ENCODE measurements at places on chromosomes 13 and 19.

- no peak for DNase-seq
Measured at GRCh38 chr13:98893371-98893770, 84.5 kb downstream of the DOCK9 start.

DNA sequence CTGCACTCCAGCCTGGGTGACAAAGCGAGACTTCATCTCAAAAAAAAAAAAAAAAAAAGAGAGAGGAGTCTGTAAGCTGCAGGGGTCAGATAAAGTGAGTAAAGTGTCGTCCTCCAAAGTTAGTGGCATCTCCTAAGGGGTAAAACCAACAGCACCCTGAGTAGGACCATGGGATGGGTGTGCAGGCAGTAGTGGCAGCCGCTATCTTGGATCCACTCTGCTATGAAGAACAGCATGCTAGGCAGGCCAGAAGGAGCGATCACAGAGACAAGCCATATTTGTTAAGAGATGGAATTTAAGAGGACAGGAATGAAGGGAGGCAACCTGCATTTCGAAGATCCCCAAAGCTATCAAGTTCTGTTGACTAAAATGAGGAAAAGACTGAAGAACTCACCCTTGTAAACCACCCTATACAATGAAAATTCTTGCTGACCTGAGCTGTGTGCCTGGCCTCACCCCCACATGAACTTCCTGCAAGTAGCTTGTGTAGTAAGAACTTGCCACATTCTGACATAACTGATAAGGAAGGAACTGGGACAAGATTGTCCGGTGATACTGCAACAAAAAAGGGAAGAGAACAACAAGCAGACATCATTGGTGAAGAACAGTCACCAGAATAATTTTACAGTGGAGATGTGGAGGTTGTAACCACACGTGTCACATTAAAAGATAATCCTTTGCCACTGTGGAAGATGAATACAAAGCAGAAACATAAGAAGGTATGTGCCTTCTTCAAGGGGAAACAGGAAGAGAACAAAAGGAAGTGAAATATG, 16.2 kb downstream of the DPY19L3 start:
- no peak for DNase-seq

DNA sequence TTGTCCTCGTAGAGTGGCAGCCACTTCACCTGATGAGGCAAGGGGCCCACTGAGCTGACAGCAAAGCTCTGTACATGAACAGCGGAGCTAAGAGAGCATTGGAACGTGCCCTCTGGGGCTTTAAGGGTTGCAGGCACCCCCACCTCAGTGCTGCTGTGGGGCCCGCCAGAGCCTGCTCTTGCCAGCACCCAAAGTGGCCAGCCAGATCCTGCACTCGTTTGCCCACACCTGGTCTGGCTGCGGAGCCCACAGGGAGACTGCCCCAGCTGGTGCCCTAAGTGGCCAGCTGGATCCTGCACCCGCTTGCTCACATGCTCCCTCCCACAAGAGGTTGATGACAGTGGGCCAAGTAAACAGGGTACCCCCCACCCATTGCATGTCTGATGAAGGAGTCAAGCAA, 783.4 kb upstream of the MIR17HG start:
- DNase-seq = no peak

GRCh38 chr13:41263261-41263971, at the start of gene MTRF1:
Gene MTRF1, minus strand, starts transcription at chr13:41263576. Its CDS starts 2,669 bp downstream, at chr13:41260907.
- peak; percentile 81 for DNase-seq

DNA sequence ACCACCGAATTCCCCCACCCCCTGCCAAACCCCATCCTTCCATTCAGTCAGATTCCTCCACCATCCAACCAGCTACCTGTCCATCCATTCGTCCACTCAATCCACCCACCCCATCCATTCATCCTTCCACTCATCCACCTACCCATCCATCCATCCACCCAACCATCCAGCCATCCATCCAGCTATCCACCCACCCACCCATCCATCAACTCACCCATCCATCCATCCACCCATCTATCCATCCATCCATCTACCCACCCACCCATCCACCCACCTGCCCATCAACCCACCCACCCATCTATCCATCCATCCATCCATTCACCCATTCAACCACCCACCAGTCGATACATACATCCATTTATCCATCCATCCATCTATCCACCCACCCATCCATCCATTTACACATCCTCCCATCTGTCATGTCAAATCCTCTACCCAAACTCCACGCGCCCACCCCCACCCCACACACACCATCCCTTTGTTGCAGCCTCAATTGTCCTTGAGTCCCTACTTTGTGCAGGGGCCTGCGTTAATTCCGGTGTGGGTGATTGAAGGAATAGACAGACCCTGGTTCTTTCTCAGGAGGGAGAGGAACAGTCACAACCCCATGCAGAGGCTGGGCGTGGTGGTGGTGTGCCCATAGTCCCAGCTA, 5.3 kb upstream of the SLC5A5 start:
- DNase-seq = no peak

GRCh38 chr19:55986487-55986886, at the start of gene NLRP5:
Gene NLRP5, plus strand, starts transcription at chr19:55986775.
- DNase-seq = no peak

- no peak for DNase-seq
Measured at GRCh38 chr13:49571299-49572240, 13.8 kb downstream of the RCBTB1 start.

- DNase-seq = peak; percentile 56
Measured at GRCh38 chr19:4007836-4008539, 452 bp downstream of the PIAS4 start.

DNA sequence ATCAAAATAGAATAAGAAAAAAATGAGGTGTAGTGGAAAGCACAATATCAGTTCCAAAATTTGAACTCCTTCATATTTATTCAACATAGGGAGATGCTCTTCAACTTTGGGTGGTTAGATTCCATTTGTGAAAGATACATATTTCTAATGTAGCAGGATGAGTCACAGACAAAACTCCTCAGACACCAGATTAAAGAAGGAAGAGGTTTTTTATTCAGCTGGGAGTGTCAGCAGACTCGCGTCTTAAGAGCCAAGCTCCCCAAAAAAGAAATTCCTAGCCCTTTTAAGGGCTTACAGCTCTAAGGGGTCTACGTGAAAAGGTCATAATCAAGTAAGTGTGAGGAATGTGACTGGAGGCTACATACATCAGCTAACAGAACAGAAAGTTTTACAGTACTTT, 6.8 kb upstream of the ZNF765 start:
- no peak for DNase-seq

GRCh38 chr13:110529522-110530311, 31.8 kb downstream of the RAB20 start:
- no peak for DNase-seq

DNA sequence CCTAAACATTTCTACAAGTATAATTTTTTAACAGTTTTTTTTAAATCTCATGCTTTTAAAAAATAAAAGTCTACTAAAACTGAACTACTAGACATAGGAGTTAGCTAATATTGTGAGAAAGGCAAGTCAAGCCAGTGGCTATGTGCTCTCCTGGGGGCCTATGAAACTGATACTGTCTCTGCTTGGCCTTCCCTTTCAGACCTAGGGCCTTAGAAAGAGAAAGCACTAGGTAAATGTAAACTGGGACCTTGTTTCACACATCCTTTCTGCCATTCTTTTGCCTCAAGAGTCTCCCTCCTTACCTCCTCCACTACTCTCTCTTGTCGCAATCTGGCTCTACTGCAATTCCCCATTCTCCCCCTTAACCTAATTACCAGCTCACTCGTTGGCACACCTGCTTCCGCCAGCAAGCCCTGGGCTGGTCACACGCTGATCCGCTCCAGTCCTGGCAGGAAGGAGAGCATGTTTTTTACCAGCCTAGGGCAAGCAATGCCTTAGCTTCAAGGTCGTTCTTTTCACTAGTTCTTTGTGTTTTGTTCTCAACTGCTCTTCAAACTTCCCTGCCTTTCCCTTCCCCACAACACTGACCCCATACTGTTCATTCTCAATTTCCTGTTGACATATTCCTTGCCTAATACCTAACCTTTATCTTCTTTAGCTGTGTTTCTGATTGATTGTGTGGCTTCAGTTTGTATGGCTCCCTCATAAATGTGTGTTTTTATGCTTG, 23.1 kb downstream of the TBC1D4 start:
- DNase-seq = no peak

GRCh38 chr19:52948025-52948770, 14.5 kb downstream of the ZNF816 start:
- DNase-seq = no peak

GRCh38 chr13:27962982-27963381, 6.1 kb downstream of the CDX2 start:
- no peak for DNase-seq

DNA sequence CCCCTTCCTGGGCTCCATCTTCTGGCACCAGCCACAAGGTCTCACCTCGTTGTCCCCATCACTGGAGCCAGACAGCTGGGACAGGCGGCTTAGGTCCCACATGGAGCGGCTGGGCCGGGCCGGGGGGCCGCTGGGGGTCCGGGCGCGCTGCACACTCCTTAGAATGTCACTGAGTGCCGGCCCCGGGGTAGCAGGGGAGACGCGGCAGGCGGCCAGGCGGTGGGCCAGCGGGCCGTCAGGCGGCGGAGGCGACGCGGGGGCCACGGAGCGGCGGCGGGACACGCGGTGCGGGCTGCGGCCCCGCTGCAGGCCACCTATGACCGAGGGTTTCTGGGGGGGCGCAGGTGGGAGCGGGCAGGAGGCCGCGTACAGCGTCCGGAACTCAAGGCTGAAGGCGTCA, 3.1 kb upstream of the SPACA4 start:
- DNase-seq = no peak

DNA sequence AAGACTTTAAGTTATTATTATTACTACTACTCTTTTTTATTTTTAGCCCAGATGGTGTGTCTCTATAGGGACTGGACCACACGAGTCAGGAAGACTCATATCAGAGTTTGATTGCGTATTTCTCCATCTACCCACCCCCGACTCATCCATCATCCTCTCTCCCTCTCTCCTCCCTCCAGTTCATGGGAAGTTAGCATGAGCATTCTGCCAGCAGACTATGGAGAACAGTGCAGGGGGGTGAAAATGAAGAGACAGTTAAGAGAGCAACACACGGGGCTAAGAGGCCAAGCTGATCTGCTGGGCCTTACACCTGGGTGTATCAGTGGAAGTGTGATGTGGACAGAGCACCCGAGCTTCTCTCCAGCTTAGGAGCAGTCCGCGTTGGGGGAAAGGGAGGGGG, 95.0 kb downstream of the UQCRFS1 start:
- no peak for DNase-seq

GRCh38 chr19:31450696-31451095, 101.5 kb upstream of the TSHZ3 start:
- no peak for DNase-seq

GRCh38 chr13:25169951-25170553, 2.0 kb downstream of the AMER2 start:
- DNase-seq = no peak

- peak; percentile 80 for DNase-seq
Measured at GRCh38 chr19:15222738-15223648, 9.3 kb downstream of the EPHX3 start.

DNA sequence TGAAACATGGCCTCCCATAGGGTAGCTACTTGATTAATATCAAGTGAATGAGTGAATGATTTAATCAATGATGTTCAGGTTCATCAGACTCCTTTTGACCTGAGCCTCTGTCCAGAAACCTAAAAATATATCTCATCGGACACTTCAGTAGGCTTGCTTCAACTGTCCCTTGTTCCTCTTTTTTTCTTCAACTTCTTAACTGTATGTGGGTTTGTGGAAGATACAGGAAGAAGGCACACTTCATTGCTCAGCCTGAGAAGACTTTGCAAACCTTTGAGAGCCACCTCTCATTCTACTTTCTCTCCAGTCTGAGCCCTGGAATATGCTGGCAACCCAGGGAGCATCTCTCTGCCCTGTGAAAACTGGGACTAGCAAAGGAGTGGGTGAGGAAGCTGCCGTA, 557.0 kb downstream of the FGF9 start:
- DNase-seq = no peak

DNA sequence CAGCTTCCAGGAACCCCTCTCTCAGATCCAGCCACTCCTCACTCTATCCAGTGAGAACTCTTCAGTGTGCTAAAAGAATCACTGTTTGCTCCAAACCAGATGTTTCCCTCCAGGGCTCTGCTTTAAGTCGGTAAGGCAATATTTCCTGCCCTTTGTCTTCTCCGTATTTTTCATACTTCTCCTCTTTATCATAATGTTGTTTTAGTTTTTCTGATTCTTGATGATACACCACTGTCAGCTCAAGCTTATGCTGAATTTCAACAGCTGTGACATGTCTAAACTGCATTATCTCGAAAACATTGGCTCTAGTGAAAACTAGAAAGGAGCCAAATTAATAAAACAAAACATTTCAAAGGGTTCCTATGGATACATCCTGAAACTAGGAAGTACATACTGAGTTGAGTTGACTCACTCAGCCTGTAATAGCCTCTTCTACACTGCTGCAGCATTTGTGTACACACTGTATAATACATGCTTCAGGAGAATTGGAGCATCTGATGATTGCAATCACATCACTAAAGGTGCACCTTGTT, 39.8 kb downstream of the GPR180 start:
- DNase-seq = no peak

DNA sequence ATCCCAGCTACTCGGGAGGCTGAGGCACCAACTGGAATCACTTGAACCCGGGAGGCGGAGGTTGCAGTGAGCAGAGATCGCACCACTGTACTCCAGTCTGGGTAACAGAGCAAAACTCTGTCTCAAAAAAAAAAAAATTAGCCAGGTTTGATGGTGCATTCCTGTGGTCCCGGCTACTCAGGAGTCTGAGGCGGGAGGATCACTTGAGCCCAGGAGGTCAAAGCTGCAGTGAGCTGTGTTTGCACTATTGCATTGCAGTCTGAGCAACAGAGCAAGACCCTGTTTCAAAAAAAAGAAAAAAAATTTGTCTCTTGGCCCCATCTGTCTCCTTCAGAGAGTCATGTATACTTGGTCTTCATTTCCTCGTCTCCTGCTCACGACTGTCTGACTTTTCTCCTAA, 1.6 kb downstream of the CCDC97 start:
- no peak for DNase-seq

GRCh38 chr13:29749401-29750182, 100.8 kb downstream of the UBL3 start:
- DNase-seq = no peak

GRCh38 chr13:91406619-91407018, 8.2 kb downstream of the GPC5 start:
- no peak for DNase-seq

DNA sequence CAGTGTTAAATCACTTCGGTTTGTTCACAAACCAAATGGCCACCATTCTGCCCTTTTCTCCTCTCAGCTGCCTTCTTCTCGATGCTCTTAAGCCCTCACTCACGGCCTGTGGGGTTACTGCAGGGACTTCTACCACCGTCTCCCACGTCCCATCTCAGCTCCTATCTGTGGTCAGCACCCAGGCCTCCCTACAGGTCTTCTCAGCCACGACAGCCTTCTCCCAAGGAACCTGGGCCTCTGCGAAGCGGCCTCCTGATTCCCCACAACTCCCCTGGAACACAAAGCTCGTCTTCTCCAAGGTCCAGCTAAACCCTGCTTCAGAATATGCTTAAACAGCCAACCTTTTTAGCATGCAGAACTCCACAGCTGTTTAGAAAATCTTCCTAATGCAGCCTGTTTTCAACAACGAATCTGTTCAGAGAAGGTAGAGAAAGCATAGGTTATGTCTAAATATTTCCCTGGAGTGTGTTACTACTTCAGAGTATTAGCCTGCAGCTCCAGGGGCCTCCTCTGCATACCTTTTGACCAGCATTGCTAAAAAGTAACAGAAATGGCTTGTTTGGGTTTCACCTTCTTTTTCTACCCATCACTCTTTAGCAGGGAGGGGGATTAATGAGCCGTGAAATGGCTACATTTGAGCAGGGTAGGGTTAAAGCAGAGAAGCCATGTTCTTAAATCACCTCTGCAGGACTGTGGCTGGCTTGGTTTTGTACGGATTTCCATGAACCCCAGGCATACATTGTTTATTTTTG, 104.0 kb downstream of the COL4A2 start:
- DNase-seq = no peak

- DNase-seq = peak; percentile 60
Measured at GRCh38 chr19:49567861-49568441, 12.4 kb downstream of the NOSIP start.

GRCh38 chr13:101697745-101698144, 245.3 kb downstream of the ITGBL1 start:
- no peak for DNase-seq
